ENCODE measurements at places on chromosomes 12 and 14. TPM values are rescaled to one million over a fixed set of nuclear protein-coding genes. Genes with fewer than 3 reads are reported as not detected.
A peak's percentile ranks its signal among the peaks of the same experiment; 100 is the strongest.

Gene ALDH1L2
- 34.2 TPM for total RNA-seq

DNA sequence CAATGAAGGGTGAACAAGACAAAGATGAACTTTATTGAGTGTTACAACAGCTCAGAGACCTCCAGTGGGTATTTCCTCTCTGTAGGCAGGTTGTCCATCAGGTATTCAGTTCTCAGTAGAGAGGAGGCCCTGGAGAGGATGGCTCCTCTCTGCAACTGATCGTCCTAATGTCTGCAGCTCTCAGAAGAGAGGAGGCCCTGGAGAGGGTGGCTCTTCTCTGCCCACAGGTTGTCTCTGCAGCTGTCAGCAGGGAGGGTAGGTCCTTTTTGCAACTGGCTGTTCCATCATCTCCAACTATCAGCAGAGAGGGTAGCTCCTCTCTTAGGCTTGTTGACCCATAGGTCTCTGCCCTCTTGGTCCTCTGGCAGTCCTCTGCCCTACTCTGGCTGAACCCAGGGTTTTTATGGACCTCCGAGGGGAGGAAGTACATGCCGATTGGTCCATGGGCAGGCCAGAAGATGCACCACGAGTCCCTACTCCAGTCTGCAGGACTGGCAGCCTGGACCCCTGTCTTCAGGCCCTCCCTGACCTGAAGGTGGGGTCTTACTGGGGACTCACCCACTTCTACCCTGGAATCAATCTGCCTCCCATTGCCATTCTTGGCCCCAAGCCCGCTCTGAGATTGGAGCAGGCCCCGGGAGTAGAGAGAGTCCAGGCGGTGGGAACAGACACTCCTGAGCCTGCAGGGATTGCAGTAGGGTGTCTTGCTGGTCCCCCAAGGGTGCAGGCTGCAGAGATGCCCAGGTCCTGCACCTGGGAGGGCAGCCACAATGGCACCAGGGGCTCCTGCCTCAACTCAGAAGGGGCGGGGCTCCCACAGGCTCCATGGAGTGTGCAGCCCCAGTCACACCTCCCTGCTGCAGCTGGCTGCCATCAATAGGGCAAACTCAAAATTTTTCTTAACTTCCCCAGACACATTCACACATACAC is 2.3 kb downstream of the TMEM116 start:
- no peak for DNase-seq

DNA sequence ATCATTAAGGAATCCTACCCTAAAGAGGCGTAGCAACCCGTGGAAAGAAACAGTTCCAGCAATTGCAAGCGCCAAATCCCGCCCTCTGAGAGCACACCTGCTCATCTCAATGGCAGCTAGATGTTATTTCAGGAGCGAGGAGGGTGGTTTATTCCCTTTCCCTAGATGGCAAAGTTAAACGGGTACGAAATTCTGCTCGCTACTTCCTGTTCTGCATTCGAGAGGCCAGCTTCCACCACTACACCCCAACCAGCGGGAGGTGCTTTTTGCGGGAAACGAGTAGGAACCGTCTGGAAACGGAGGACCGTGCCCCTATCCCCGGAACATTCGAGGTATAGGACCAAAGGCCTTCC is 536 bp downstream of the VPS29 start:
- DNase-seq, result peak; percentile 72

GRCh38 chr14:74619672-74620131 is 7.7 kb upstream of the LTBP2 start:
- DNase-seq, result peak; percentile 52

Gene RNASE7
- 12.1 TPM for total RNA-seq

DNA sequence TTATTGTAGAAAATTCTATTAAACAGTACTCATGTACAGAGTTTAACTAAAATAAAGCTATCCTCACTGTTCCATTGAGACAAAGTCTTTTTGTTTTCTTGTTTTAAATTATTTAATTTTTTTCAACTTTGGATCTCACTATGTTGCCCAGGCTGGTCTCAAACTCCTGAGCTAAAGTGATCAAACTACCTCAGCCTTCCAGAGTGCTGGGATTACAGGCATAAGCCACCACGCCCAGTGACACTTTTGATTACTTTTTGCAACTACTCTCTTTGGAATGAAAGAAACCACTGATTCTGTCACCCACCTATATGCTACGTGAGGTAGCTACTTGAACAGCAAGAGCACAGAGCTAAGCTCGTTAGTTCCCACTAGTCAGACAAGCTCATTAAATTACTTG is 17.1 kb downstream of the ZFC3H1 start:
- DNase-seq, result no peak

Gene LRIG3
- 30.6 TPM for total RNA-seq

GRCh38 chr12:122669397-122670070 is 33.6 kb downstream of the HCAR2 start:
- DNase-seq, result peak; percentile 18

Gene CCDC197
- total RNA-seq, result not detected

- no peak for DNase-seq
These were observed 1079.4 kb downstream of the TMEM121 start for GRCh38 chr14:106605548-106606448.

DNA sequence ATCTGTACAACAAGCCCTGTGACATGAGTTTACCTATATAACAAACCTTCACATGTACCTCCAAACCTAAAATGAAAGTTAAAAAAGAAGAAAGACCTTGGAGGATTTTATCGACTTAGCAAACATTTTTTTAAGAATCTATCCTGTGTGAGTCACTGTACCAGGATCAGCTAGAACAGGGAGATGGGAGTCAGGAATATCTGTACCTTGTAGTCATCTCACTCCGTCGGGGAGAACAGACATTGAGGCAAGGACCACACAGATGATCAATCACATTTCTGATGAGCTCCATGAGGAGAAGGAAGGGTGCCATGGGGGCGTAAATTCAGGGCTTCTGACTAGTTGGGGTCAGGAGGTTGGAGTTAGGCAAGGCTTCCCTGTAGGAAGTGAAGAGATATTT is 310.6 kb downstream of the VRK1 start:
- no peak for DNase-seq

DNA sequence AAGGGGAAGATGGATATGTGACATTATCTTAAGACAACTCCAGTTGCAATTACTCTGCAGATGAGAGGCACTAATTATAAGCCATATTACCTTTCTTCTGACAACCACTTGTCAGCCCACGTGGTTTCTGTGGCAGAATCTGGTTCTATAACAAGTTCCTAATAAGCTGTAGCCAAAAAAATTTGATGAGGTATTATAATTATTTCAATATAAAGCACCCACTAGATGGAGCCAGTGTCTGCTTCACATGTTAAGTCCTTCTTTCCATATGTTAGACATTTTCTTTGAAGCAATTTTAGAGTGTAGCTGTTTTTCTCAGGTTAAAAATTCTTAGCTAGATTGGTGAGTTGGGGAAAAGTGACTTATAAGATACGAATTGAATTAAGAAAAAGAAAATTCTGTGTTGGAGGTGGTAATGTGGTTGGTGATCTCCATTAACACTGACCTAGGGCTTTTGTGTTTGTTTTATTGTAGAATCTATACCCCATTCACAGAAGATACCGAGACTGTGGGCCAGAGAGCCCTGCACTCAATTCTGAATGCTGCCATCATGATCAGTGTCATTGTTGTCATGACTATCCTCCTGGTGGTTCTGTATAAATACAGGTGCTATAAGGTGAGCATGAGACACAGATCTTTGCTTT is 36.9 kb downstream of the PSEN1 start:
- peak; percentile 48 for DNase-seq

DNA sequence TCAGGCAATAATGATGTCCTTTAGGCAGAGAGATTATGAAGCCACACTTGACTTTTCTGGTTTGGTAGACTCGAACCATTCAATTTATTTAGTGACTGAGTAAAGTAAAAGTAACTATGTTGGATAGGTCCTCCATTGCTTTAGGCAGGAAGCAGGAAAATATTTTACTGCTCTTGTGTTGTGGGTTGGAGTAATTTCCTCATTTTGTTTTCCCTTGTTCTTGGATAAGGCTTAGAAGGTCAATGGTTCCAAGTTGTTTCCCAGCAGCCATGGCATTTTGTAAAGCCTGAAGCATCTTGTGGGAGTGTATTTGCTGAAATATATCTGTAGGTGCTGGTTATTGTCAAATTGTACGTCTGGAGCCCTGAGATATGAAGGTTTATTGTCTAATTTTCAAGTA is 161.2 kb upstream of the SLC38A2 start:
- no peak for DNase-seq

Gene CD163
- total RNA-seq, result not detected

DNA sequence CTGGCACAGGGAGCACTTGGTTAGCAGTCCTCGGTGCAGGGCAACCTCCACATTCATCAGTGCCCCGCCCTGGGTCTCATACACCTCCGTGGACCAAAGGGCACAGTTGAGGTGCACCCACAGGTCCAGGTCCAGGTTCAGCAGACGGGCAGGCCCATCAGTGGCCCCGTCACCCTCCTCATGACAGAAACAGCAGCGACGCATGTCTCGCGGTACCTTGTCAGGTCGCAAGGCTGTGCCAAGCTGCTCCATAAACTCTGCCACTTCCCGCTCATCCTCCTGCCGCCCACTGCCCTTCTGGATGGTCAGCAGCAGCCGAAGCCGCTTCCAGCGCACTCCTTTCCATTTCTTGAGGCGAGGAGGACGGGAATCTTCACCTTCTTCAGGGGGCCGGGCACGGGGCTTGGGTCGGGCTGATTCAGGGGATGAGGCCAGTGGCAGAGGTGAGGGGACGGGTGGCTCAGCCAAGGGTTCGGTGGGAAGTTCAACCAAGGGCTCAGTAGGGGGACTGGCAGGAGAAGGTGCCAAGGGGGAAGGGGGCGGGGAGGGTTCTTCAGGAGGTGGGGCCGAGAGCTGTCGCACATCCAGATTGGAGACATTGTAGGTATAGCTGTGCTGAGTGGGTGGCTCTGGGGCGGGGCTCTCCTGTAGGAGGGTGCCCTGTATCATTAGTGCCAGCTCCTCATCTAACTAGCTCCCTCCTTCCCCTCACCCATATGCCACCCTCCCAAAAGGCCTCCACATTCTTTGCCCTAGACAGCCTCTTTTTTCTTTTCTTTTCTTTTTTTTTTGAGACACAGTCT is 8.3 kb upstream of the PRKAG1 start:
- no peak for DNase-seq

GRCh38 chr12:20390846-20391245 is 22.5 kb downstream of the PDE3A start:
- no peak for DNase-seq

- DNase-seq, result no peak
These were observed 211.3 kb upstream of the DIO3 start for GRCh38 chr14:101350021-101350420.

GRCh38 chr12:65853489-65854157 is 29.3 kb downstream of the HMGA2 start:
- DNase-seq, result no peak

- no peak for DNase-seq
These were observed 18.1 kb upstream of the NEK9 start for GRCh38 chr14:75144944-75145343.

Gene GNS
- total RNA-seq, result 82.7 TPM

Gene SYNDIG1L
- total RNA-seq, result under 0.01 TPM

DNA sequence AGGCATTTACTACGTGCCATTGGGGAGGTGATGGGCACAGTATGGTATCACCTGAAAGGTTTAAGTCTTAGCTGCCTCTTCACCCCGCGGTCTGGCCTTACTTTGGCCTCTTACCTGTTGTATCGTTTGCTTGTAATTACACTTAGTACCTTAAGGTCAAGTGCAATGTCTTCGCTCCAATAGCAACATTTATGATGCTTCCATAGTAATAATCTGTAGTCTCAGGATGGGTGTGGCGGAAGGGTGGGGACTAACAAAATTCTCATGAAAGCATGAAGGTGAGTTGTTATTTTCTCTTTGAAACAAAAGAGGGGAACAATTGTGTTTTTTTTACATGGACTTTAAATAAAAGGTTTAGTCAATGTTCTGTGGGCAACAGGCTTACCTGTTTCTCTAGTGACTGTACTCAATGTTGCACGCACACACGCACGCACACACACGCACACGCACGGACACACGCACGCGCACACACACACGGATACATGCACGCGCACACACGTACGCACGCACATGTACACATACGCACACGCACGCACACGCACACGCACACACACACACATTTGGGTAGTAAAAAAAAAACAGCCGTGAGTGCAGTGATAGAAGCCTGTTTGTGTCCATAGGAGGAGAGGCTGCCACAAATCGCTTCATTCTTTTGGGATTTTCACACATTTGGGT is 91.4 kb downstream of the DNAH10 start:
- DNase-seq, result no peak

DNA sequence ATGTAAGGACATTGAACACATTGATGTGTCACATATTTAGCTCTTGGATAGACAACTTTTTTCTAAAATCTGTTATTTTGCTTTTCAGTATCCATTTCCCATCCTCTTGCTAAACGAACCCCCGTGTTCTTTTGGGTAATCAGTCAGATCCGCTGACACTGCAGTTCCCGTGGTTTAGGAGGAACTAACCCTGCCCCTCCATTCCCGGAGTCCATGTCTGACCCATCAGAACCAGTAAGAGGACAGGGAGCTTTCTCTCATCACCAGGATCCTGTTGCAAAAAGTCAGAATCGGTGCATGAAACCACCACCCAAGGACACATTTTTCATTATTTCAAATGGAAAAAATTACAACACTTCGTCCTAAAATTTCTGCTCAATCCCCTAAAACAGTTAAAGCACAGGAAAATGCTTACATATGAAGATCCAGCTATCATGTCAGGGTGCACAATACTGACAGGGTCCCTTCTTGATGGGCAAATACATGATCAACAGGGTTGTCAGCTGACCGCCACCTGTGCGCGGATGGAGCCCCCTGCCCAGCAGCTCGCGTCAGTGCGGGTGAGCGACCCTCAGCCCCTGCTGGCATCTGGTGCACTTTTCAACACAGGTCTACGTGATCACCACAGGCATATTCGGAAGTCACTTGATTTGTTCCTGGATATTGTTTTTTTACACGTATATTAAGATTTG is 276.8 kb downstream of the ADGRD1 start:
- DNase-seq, result no peak

Gene MDM2
- total RNA-seq, result 116 TPM

GRCh38 chr14:83529531-83529930 is 1995.9 kb upstream of the SEL1L start:
- DNase-seq, result no peak

Gene RTN1
- not detected for total RNA-seq

- DNase-seq, result no peak
These were observed 21.9 kb upstream of the FAIM2 start for GRCh38 chr12:49925433-49926204.

GRCh38 chr12:124125203-124125871 is 152.3 kb downstream of the ZNF664 start:
- DNase-seq, result peak; percentile 78

Gene CFAP251
- total RNA-seq, result 13.8 TPM

Gene FGD4
- total RNA-seq, result 22.9 TPM

Gene LRFN5
- total RNA-seq, result 0.13 TPM

GRCh38 chr12:80858356-80858755 is 79.4 kb downstream of the LIN7A start:
- no peak for DNase-seq

DNA sequence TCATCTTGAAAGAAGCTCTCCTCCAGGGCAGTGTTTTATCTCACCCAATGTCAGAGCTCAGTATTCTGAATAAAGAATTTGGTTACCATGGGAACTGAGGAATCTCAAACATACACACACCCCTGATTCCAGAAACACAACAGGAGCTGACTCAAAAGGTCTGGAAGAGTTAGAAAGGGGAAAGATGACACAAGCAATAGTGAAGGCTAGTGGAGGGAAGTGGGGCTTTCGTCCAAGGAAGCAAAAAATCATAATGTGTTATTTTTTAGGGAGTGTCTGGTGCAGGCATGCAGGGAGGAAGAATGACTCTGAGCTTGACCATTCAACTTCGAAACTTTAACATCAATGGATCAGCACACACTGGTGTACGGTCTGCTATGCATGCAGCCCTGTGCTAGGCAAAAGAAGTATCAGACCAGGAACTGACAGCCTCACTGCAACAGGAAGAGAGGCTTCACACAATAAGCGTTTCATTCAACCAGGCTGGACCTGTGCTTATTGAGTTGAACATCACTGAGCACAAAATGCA is 20.3 kb downstream of the HEBP1 start:
- DNase-seq, result peak; percentile 44
